ENCODE measurements at places on chromosomes 2 and 18. TPM values are rescaled to one million over a fixed set of nuclear protein-coding genes. Genes with fewer than 3 reads are reported as not detected.

- DNase-seq, result peak; percentile 64
Measured at GRCh38 chr2:71455741-71456569, 2.6 kb downstream of the DYSF start.

- DNase-seq, result no peak
Measured at GRCh38 chr2:16741498-16741897, 75.9 kb upstream of the CYRIA start.

DNA sequence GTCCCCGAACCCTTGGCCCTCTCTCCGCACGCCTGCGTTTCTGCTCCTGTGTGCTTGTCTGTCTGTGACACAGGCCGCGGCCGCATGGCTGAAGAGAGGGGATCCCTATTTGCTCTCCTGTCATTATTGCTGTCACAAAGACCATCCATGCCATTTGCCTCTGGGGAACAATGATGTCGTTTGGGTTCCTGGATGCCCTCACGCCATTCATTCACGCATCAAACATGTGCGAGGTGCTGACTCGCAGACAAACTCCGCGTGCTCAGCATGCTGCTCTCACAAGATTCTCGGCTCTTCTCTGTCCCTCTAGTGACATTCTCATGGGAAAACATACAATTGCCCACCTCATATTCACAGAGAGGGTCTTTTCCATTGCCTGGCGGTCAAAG is 67.8 kb downstream of the ASB1 start:
- no peak for DNase-seq

GRCh38 chr2:3459185-3460015 is 59.9 kb downstream of the ADI1 start:
- peak; percentile 83 for DNase-seq

DNA sequence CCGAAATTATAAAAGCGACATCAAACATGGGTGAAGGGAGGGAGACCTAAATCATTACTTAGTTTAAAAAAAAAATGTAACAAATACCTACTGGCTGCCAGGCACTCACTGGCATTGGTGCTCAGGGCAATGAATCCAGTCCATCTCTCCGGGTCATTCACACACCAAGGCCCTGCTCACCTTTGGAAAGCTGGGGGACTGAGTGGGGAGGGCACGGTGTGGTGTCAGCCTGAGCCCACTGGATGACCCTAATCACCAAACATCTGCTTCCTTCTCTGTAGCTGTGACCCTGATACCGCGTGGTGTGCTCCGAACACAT is 336 bp upstream of the DDX1 start:
- no peak for DNase-seq

GRCh38 chr2:19488009-19488691 is 129.7 kb upstream of the OSR1 start:
- no peak for DNase-seq

- DNase-seq, result no peak
Measured at GRCh38 chr2:235347691-235348090, 146.2 kb upstream of the AGAP1 start.

- DNase-seq, result no peak
Measured at GRCh38 chr2:182372661-182373060, 54.2 kb downstream of the PDE1A start.

DNA sequence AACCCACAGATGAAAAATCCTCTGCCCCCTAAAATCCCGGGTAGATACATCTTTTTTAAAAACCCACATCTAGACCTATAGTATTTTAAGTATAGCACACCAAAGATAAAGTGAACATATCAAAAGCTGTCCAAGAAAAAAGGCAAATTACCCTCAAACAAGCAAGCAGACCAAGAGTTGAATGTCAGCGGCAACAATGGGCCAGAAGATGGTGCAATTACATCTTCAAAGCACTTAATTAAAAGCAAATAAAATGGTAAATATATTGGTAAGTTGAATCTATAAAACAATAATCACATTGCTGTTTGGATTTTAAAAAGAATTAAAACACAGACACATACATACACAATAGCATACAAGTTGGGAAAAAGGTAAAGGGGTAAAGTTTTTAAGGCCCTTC is 98.5 kb downstream of the MYOM1 start:
- DNase-seq, result no peak

GRCh38 chr2:48204750-48205136 is 298.4 kb upstream of the FBXO11 start:
- DNase-seq, result no peak

DNA sequence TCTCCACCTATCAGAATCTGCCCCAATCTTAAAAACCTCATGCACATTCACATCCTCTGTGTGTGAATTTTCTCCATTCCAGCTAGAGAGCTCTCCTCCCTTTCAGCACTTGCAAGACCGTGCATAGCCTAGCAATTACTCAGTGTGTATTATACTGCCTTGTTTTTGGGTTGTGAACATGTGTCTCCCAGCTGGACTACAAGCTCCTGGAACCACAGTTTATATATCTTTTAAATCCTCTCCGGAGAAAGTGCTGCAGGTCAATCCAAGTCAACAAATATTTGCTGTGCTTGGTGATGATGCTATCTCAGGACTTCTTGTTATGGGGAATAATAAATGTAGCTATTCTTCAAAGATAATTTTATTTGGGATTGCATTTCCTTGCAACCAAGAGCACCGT is 58.2 kb upstream of the MEX3C start:
- DNase-seq, result no peak

The WIPF1 gene
- 16.3 TPM for total RNA-seq

The EPB41L3 gene
- total RNA-seq, result 6.8 TPM

The CFC1 gene
- not detected for total RNA-seq
